ENCODE measurements at places on chromosomes 11 and 22.

- no peak for DNase-seq
Measured at GRCh38 chr11:132161403-132162078, 791.1 kb downstream of the NTM start.

DNA sequence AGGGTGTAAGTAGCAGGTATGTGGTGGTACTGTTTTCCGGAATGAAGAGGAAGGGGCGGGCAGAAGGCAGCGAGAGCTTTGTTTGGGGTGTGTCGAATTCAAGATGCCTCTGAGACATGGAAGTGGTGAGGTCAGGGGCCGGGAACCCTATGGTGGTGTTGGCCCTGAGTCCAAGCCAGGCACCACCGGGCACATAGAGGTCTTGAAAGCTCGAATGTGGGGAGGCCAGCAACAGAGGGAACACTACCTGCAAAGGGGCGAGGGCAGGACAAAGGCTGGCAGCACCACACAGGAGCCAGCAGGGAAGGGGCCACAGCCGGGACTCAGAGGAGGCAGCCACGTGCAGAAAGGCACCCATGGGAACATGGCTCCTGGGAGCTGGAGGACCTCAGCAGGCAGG lies 57.8 kb downstream of the CDKN1C start:
- DNase-seq, result no peak

DNA sequence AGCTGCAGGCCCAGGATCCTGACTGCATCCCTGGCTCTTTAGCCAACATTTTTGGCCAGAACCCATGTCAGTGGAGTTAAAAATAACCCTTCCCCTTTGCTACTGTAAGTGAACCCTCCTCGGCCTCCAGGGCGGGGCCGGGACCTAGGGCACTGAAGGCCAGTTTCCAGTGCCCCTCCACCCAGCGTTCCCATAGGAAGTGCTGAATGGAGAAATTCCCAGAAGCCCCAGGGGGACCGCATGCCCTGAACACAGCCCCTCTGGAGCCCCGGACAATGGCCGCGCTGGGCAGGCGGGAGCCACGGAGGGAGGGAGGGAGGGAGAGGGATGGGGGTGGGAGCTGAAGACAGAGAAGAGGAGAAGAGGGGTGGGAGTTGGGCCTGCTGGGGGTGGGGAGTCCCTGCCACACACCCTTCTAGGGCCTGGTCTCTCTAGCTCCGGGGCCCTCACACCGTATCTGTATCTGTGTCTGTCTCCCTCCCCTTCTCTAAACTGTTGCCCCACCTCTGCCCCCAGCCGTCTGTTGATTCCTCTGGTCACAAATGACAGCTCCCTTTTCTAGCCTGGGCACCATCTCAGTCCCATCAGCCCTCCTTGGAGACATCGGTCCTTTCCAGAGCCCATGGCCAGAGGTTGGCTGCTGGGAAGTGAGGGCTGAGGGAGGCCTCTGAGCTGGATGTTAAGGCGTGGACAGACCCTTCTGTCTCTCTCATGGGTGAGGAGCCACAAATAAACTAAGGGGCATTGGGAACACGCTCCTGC lies 10.9 kb downstream of the PDGFB start:
- DNase-seq, result no peak

DNA sequence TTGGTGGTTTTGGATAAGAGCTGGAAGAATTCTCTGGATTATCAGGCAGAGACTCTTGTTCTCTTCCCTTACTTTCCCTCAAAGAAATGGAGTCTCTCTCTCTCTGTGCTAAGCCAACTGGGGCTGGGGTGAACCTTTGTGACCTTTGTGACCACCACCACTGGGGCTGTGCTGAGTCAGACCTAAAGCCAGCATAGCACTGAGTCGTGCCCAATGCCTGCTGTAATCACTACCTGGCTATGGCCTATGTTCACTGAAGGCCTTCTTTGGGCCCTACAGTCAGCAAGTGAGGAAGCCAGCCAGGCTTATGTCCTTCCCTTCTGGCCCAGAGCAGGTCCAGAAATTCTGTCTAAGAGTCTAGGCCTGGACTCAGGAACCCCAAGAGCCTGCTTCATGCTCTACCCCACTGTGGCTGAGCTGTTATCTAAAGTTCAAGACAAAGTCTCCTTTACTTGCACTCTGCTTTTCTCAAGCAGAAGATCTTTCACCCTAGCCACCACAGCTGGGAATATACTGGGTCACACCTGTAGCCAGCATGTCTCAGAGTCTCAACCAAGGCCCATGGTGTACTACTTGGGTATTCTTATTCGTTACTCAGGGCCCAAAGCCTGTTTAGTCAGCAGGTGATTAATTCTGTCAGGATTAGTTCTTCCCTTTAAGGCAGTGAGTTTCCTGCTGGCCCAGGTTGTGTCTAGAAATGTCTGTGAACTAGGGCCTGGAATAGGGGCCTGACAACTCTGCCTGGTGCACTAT lies 86.0 kb downstream of the EHF start:
- no peak for DNase-seq

DNA sequence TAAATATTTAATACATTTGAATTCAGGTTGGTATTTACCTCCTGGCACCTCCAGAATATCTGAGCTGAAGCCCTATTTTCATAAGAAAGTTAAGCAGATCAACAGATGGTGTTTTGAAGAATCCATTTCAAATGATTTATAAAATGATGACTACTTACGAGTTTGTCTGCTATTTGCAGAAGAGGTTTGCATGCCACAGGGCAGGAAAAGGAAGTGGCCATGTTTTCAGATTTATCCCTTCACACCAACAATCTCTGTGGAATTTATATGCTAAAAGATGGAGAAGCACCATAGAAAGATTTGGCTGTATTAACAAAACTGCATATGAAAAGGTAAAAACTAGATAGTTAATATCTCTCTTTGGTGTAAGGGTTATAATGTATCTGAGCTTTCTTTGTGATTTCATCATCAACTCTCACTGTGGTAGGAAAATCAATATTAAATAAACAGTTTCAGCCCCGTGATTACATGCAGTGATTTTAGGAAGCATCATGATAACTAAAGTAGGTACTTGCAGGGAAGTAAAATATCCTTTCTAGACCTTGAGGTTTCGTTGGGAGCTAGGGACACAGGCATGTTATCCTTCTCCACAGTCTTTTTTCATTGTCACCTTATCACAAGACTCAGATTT lies 2.6 kb downstream of the BMAL1 start:
- no peak for DNase-seq

DNA sequence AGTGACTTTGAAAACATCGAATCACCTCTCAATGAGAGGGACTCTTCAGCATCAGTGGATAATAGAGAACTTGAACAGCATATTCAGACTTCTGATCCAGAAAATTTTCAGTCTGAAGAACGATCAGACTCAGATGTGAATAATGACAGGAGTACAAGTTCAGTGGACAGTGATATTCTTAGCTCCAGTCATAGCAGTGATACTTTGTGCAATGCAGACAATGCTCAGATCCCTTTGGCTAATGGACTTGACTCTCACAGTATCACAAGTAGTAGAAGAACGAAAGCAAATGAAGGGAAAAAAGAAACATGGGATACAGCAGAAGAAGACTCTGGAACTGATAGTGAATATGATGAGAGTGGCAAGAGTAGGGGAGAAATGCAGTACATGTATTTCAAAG lies 65.8 kb downstream of the DKK3 start:
- DNase-seq, result no peak

GRCh38 chr22:24145446-24146193 lies 35.7 kb upstream of the SUSD2 start:
- no peak for DNase-seq

GRCh38 chr11:24453129-24453718 lies 43.6 kb upstream of the LUZP2 start:
- no peak for DNase-seq

DNA sequence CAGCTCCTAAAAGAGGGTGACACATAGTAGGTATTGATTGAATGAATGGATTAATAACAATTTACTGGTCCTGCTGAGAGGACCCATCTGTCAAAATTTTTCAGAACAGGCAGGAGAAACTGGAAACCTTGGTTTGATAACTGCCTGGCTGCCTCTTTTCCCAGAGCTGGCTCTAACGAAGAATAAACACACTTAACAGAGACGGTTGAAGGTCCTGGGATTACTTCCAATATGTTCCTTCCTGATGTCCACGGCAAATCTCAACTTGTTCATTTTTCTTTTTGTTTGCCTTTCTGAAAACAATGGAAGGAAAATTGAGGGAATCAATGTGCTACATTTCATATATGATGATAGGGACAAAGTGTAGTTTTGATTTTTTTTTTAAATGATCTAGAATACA lies 76.5 kb upstream of the SYT13 start:
- DNase-seq, result no peak

DNA sequence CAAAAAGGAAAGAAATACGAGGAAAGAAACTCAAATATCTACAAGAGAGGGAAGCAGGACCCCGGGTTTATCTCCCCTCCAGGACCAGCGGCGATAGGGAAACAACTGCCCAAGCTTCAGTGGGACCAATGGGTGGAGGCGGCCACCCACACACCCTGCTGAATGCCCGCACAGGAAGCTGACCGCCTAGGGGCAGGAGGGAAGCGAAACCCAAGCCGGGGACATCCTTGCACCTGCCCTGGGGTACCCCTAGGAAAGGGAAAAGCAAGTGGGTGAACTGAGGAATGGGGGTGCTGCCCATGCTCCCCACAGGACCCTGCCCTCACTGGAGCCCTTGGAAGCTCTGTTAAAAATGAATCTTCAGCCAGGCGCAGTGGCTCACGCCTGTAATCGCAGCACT lies 27.6 kb upstream of the HMOX1 start:
- DNase-seq, result no peak

GRCh38 chr11:9780929-9781328 lies 117.1 kb downstream of the SWAP70 start:
- DNase-seq, result no peak

- no peak for DNase-seq
Measured at GRCh38 chr11:98834776-98835175, 186.0 kb upstream of the CNTN5 start.

DNA sequence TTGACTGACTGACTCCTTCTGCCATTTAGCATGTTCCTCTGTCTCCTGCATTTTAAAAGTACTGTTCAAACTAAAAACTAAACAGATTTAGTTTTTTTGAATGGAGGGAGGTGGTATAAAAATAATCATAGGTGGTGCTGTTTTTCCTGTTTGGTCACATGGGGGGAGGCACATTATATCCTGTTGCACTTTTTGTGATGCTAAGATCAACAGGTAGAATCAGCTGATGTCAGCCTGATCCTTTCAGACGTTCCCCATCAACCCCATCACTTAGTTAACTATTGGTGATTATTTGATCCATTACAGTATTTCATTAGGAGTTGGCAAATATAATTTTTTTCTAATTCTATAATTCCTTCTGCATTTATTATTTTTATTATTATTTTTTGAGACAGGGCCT lies 5.1 kb upstream of the OSBP2 start:
- no peak for DNase-seq

DNA sequence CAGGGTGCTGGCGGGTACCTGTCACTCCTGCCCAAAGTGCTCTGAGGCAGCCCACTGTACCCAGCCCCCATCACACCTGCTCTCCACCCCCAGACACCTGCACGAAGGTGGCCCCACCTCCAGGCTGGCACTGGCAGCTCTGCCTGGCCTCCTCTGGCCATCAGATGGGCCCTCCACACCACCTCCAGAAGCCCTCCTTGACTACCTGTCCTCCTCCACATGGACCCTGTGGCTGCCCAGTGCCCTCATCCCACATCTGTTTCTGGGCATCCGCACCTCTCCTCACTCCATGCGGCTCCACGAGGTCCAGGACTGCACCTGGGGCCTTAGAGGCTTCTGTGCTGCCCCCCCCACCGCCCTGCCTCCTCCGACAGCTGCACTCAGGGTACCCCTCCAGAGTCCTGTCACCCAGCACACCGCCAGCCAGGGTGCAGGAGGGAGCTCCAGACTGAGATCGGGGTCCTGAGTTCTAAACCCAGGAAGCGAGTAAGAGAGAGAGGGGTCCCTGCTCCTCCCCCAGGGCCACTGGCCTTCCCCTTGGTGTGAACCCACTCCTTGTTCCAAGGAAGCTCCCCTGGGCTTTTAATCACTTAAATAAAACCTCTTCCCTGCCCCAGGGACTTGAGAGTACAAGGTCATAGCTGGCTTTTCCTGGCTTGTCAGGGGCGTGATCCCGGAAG lies 1.7 kb downstream of the CTSD start:
- DNase-seq, result no peak

DNA sequence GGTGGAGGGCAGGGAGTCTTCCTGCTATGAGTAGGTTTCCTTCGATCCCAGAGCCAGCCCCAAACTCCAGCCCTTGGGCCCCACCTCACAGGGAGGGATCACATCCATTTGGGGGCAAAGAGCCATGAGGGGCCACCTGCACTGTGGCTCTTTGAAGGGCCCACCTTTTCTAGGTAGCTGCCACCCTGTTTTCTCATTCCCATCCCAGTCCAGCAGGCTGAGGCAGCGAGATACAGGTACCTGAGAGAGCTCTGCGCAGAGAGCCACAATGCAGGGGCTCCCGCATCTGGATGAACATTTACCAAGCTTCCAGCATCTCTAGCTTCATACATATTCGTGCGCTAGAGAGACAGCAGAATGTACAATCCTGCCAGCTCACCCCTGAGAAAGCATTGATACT lies 16.3 kb downstream of the FXYD6 start:
- no peak for DNase-seq

DNA sequence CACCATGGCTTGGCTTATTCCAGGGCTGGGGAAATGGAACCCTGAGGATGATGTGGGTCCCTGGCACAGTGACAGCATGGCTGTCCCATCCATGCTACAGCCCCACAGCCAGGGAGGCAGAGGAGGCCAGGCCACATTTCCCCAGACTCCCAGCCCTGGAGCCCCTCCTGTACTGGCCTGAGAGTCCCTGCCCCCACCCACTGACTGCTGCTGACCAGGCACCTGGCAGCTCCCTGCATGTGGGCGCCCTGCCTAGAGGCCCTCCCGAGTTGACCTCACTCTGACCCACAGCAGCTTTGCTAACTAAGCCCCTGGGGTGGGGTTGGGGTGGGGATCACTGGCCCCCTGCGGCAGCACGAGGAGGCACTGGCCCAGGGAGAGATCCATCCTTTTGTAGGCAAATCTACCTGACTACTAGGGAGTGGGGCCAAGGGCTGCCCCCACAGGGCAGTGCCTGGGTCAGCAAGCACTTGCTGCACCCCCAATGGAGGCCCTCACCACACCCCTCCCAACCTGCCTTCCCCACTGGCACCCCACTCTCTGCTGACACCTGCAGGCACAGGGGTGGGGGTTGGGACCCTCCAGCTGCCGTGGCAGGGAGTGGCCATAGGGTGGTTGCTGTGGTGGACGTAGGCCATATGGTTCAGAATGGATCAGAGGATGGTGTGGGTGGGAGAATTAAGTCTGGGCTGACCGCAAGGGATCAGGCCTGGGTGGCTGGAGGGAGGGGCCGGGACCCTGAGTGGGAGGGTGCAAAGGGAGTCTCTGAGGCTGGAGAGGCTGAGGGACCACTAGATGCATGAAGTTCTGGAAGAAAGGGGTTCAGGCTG lies 17.4 kb downstream of the ARVCF start:
- DNase-seq, result no peak

DNA sequence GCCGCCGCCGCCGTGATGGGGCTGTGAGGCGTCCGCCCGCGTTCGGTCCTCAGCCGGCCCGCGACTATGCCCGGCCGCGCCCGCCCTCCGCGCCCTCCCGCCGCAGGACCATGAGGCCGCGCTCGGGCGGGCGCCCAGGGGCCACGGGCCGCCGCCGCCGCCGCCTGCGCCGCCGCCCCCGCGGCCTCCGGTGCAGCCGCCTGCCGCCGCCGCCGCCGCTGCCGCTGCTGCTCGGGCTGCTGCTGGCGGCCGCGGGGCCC lies 215 bp downstream of the ZNRF3 start:
- no peak for DNase-seq
